ENCODE measurements at places on chromosomes 6 and 20.

DNA sequence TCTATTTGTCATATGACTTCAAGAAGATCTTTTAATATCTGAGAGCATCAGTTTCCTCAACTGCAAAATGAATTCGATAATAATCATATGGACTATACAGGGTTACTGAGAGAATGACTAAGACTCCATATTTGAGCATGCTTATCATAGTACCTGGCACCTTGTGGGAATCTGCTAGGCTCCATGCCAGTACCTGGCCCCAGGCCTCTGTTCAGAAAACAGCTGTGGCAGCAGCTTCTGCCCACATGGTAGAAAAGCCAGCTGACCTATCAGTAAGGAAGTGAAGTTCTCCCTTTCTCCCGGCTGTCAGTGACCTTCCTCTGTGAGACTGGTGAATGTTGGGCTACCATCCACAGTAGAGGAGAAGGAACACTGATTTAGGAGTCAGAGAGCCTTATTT is 574.9 kb upstream of the CHD6 start:
- no peak for DNase-seq

GRCh38 chr20:6792789-6793188 is 25.3 kb downstream of the BMP2 start:
- DNase-seq, result no peak

GRCh38 chr6:136651982-136652381 is 101.8 kb upstream of the MAP7 start:
- no peak for DNase-seq

- DNase-seq, result no peak
Measured at GRCh38 chr20:53216478-53216855, 244.3 kb downstream of the TSHZ2 start.

DNA sequence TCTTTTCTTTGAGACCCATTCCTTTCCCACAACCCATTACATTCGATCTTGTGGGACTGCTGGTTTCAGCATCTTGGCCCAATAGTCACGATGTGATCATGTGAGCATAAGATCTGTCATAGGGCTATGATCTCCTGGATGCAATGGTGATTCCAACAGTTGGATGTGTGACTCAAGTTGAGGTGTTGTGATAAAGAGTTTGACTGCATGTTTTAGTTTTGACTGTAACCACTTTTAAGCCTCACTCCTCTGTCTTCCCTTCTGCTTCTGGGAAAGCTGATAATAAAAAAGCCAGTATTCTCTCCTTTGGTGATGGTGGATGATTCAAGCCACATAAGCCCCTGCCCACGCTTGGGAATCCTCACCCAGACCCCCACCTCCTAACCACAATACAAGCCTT is 117.0 kb upstream of the ASCC3 start:
- no peak for DNase-seq

DNA sequence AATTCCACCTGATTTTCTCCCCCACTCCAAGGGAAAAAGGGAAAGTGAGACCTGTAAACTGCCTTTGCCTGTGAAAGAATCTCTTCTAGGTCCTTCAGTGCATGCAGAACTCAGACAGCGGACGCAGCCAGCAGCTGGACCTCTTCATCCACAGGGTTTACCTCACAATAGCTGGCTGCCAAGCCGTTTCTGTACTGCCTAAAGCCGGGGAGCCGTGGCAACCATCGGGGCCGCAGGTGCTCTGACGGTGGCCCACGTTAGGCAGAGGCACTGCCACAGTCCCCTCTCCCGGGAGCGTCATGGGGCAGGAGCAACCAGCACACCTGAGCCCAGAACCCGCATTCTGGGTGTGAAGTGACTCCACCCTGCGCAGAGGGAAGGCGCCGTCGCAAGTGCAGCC is 206.1 kb downstream of the TTLL2 start:
- no peak for DNase-seq

- DNase-seq, result no peak
Measured at GRCh38 chr6:33935439-33936080, 131.8 kb upstream of the MLN start.

DNA sequence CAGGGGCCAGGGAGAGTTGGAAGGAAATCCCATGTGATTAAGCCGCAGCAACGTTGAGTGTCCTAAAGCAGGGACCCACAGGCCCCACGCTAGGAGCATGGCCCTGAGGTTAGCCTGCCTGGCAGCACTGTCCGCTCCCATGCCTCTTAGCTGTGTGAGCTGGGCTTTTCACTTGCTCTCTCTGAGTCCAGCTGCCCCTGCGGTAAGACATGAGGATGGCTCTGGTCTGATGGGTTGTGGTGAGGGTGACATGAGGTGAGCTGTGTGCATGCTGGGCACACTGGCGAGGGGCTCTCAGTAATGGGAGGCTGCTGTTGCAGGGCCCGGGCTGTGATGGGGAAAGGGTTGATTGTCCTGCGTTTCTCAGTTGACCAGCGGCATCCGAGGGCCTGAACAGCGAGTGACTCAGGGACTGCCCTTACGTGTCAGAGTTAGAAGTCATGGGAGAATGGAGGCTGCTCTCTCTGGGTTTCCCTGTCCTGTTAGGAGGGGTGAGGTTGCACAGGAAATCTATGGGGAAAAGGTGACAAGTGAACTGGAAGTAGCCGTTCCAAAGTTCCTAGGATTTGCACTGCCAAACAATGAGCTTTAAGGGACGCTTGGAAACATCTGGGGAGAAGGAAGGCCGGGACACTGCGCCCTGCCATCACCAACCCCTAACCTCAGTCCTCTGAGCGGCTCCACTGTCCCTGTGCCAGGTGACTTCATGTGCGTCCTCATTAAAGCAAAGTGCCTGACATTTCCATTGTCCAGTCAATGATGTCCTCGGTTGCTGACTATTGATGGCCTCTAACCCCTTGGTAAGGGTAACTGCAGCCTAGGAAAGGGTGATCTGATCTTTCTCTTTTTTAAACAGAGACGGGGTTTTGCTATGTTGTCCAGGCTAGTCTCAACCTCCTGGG is 51.3 kb downstream of the ADNP start:
- DNase-seq, result no peak

GRCh38 chr6:135053406-135053805 is 1.2 kb downstream of the HBS1L start:
- no peak for DNase-seq

- DNase-seq, result no peak
Measured at GRCh38 chr6:109626311-109626710, 64.7 kb downstream of the AK9 start.

- no peak for DNase-seq
Measured at GRCh38 chr6:17845598-17845997, 138.9 kb upstream of the NUP153 start.

- no peak for DNase-seq
Measured at GRCh38 chr6:100488244-100488643, 23.5 kb upstream of the SIM1 start.

DNA sequence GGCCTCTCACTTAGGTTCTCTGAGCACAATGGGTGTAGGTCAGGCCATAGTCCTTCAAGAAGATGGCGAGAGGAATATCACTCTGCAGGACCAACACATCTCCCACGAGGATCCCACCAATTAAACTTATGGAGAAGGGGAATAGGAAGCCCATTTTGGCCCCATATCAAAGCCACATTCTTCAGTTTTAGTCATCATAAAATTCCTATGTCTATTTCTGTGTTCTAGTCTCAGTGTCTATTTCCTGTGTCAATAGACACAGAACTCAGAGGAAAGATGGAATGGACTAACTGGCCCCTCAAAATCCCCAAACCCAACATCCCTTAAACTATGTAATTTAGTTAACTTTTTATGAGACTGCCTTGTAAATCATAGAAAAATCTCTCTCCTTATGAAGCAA is 216.8 kb downstream of the HACE1 start:
- DNase-seq, result no peak

GRCh38 chr6:62345962-62346689 is 60.1 kb upstream of the KHDRBS2 start:
- no peak for DNase-seq

- peak; percentile 78 for DNase-seq
Measured at GRCh38 chr20:53949319-53949839, 121.0 kb downstream of the BCAS1 start.

DNA sequence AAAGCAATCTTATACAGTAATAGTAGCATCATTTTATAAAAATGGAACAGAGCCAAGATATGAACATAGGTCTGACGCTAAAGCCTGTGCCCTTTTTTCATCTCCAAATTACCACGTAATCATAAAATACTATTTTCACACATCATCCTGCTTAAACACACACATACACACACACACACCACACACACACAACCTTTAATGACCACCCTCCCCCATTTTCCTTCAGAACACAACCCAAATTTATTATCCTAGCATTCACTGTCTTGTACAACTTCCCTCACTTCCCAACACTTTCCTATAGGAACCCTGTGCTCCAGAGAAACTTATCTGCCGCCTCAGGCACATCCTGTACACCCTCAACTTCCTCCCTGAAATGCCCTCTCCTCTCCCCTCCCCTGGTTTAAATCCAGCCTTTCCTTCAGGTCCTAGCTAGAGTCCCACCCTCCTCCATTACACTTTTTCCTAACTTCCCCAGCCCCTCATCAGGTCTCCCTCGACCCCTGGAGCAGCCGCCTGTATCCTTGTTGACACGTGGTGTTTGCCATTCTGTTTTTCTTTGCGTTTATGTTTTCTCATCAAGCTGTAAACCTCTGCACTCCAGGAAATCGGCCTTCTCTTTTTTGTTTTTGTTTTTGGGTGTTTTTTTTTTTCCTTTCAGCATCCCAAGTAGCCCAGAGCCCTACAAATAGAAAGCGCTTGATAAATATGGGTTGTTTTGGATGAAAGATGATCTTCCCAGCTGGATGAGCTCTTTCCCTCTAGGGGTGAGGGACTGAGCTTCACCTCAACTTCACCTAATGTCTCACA is 968 bp upstream of the MMP24 start:
- DNase-seq, result no peak

GRCh38 chr20:63653041-63653973 is at the start of gene STMN3:
TSS of gene STMN3 (minus strand) at chr20:63653424. CDS start at chr20:63653345, 79 bp downstream.
- peak; percentile 83 for DNase-seq

DNA sequence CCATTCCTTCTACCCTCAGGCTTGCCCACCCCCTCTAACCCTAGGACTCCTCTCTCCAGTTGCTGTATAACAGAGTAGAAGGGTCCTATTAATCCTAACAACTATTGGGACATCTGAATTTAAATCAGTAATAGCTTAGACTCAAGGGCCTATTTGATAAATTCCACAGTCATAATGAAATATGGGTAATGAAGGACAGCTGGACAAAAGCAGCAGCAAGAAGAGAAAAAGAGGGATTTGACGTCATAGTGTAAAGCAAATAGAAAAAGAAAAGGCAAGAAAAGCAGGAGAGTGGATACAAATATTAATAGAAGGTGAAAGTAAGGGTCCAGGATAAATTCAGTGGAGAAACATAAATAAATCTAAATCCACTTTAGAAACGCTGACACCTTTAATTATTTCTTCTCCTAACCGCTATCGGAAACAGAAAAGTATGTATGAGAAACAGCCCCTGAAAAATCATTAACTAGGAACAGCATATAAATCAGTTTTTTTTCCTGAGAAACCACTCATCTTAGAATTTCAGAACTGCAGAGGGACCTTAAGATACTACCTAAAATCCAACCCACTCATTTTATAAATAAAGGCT is 12.8 kb downstream of the FKBP5 start:
- no peak for DNase-seq

- no peak for DNase-seq
Measured at GRCh38 chr6:32623693-32624092, 13.5 kb upstream of the HLA-DQA1 start.

- no peak for DNase-seq
Measured at GRCh38 chr6:14804001-14804784, 441.7 kb upstream of the JARID2 start.

- no peak for DNase-seq
Measured at GRCh38 chr6:21868226-21868625, 274.7 kb downstream of the SOX4 start.

- DNase-seq, result no peak
Measured at GRCh38 chr6:84536885-84537638, 227.3 kb downstream of the TBX18 start.

DNA sequence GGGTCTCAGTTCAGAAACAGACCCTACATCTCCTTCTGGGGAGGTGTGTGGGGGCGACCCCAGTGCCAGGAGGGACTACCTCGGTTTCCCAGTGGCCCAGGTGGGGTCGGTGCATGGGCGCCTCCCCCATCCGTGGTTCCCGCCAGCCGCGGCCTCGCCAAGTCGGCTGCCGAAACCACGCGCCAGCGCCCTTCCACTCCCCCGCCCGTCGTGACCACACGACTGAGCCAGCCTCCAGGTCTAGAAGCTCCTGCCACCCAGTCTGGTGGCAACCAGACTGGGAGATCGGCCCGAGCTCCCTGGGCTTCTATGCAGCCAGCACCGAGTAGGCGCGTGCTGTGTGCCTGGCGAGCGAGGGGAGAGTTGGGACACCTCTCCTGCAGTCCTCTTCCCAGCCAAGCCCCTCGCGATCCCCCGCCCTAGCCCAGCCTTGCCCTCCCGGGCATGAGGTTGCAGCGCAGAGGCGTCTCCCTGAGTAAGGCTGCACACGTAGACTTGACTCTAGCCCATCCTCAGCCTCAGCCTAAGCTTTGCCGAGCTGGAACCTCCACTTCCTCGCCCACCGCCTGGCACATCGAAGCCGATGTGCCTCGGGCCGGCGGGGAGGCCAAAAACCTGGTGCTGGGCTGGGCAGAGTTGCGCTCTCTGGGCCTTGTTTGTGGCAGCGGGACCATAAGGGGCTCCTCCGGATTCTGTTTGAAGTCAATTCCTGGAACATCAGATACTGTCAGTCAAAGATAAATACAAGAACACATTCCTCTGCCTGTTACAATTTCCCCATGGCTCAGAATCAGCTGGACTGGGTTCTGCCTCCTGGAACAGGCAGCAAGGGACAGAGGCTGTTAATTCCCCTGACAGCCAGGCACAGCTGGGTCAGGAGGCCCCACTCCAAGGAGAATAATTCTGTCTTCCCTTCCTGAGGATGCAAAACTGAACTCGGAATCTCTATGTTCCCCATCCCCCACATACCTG is 1.5 kb upstream of the CPNE5 start:
- no peak for DNase-seq

- DNase-seq, result no peak
Measured at GRCh38 chr6:119076173-119076572, 2.3 kb downstream of the FAM184A start.

DNA sequence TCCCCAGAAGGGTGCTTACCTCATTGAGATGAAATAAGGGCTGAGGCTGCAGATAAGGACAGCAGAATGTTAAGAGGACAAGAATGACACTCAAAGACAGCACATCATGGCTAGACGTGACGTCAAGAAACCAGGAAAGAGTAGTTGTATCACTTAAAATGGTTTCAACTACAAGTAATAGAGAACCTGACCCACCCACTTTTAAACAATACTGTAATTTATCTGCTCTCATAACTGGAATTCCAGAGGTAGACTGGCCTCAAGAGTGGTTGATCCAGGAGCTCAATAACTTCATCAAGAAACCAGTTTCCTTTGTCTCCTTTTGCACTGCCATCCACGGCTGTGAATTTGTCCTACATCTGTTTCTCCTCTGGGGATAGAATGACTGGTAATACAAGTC is 187.1 kb downstream of the EYA4 start:
- DNase-seq, result no peak
